Amniotic stem cell (primary cell): ENCODE measurements at places on chromosomes 5 and 9.

- no peak for DNase-seq
These were observed 50.5 kb upstream of the DHFR start for GRCh38 chr5:80705216-80705769.

- no peak for DNase-seq
These were observed 194.7 kb upstream of the KLF4 start for GRCh38 chr9:107684224-107684623.

DNA sequence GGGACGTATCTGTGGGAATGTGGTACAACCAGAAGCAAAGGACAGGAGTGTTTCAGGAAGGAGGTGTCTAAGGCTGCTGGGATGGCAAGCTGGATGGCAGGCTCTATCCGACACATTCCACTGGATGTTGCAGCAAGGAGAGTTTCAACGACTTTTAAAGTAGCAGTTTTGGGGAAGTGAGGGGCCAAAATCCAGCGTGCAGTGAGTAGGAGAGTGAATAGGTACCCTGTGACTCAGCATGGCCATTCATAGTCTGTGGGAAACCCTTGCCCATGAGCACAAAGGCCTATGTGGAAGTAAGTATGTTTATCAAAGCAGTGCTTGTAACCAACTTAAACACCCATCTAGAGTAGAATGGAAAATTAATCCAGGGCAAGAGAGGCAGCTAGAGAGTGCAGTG, 664.7 kb downstream of the ACTL7B start:
- no peak for DNase-seq

DNA sequence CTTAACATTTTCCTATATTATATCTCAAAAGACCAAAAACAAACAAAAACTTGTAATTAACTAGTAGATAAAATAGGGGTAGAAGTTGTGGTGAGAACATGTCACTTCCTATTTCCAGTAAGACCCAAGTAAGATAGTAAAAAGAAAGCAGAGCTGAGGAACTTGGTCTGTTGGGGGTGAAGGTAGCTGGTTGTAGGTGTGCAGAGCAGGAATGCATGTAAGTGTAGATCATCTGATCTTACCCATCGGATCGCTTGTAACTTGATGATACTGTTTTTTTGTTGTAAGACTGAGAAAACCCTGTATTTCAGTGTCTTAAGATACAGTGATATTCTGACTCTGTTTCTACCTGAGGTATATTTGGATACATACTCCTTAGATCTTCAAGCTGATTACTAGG, 5.7 kb downstream of the SRP19 start:
- no peak for DNase-seq

DNA sequence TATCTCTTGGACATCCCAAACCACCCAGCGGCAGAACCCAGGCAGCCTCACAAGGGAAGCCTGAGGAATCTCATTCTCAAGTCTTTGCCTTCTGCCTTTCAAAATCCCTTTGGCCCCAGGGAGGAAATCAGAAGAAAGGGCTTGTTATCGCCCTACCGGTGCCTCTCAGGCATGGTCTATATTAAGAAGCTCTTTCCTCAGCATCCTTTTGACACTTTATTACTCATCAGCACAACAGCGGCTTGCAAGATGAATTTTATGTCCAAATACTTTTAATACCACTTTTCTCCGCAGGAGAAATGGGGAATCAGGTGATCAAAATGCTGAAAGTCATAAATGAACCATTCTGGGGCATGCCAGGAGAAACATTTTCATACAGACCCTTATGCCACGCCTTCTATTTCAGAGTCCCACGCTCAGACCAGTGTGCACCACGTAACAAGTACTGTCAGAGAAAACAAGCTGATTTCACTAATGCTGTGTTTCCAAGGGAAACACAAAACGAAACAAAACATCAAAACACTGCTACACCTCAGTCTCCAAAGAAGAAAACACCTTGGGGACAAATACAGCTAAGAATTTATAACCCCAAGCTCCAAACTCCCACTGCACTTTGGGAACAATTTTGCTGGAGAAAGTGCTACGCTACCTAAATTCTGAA, 30.0 kb downstream of the RAPGEF1 start:
- no peak for DNase-seq

DNA sequence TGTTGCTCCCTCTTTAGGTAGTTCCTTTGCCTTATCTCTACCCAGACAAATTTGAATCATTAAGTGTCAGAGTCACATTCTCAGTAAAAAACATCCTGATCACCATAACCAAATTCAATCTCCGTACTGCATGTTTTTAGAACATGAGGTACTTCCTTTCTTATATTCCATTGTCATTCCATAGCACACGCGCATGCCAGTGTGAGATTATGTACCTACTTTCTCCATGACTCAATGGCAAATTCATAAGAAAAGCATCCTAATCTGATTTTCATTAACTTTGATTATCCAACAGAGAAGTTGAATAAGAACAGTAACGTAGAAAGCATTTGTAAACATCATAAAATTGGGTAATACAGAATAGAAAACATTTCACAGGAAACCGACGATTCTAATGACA, 1118.6 kb upstream of the CDH9 start:
- DNase-seq = no peak

DNA sequence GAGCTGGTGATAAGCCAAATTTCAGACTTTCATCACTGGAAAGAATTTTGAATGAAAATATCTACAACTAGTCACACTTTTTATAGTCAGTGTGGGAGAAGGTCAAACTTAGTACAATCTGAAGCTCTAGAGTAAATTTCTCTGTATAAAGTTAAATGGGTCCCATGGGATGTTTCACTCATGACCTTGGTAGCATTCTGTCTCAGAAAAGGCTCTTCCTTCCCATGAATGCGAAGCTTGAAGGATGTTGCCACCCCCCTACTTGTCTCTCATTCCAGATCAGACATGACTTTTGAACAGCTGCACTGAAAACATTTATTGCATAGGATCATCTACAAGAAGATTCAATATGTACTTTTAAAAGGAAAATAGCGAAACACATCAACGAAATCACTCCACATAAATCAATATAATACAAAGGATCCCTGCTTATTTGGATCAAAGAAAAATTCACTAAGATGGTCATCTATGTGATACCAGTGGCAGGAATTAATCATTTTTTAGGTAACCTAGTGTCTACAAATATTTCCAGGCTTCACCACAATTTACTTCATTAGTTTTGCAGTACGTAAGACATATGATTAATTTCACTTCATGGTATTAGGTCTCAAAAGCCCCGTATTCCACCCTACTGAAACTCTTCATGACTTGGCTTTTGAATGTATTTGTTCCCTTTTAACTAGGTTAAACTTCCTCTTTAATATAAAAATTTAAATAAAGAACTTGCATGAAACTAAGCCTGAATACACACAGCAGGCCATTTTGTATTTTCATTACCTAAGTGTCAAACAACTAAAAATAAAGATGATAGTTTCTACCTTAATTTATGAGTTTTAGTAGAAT, 4.4 kb downstream of the ST8SIA4 start:
- DNase-seq = no peak

DNA sequence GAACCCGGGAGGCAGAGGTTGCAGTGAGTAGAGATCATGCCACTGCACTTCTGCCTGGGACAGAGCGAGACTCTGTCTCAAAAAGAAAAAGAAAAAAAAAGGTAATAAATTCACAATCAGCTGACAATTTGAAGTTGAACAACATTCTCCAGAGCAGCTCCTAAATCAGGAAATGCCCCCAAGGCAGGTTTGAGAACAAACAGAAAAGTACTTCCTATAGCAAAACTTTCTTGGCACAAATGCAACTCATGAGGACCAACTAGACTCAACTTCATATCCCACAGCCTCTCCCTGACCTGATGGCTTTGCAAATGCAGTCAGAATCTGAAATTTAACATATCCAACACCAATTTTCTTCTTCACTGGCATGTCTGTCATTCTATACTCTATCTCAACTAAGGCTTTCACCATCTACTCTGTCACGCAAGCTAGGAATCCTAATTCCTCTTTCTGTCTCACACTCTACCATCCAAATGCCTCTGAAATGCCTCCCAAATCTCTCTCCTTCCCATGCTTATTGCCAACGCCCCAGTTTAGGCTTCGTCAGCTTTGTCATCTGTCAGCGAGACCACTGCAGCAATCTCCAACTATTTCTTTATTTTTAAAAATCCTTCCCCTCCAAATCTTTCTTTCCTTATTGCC, 113.3 kb downstream of the MAPKAP1 start:
- no peak for DNase-seq

DNA sequence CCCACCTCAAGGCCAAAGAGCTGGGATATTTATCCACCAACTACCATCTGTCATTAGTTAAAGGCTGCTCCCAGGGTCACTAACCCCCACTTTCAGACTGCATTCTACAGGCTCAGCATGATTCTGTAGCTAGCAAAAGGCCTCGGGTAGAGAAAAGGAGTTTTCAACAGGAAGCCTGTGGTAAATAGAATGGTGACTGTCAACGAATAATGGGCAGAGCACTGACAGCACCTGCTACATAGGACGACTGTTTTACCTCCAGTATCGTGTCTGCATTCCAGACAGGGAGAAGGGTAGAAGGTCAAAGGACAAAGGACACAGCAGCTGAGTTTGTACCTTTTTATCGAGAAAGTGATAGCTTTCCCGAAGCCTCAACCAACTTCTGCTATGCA, 20.3 kb downstream of the MFAP3 start:
- DNase-seq = no peak

DNA sequence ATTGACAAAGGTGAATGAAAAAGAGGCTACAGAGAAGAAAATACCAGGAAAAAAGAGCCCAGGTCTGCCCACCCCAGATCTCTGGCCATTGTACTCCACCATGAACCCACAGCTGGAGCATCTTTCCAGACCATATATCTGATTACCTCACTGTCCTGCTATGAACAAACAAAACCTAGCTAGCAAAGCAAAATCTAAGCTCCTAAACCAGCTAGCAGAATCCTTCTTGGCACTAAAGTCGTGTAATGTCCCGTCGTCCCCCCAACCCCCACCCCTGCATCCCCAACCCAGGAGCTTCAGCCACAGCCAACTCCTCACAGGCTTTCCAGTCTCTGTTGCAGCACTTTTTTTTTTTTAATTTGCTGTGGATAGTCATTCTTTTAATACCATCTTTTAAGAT, 2.5 kb downstream of the C1QTNF3 start:
- no peak for DNase-seq

- no peak for DNase-seq
These were observed 121.9 kb downstream of the LPAR1 start for GRCh38 chr9:110916403-110916802.

- no peak for DNase-seq
These were observed 31.2 kb downstream of the MRPL36 start for GRCh38 chr5:1768283-1769000.

DNA sequence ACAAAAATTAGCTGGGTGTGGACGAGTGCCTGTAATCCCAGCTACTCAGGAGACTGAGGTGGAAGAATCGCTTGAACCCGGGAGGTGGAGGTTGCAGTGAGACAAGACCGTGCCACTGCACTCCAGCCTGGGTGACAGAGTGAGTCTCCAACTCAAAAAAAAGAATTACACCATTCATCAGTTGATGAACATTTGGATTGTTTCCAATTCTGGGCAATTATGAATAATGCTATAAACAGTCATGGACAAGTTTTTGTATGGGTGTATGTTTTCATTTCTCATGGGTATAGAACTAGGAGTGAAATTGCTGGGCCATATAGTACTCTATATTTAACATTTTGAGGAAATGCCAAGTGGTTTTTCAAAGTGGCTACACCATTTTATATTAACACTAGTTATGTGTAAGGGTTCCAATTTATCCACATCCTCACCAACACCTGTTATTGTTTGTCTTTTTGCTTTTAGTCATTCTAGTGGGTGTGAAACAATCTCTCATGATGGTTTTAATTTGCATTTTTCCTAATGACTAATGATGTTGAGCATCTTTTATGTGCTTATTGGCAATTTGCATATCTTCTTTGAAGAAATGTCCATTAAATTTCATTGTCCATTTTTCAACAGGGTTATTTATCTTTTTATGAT, 9.0 kb upstream of the CCDC125 start:
- no peak for DNase-seq
